ENCODE measurements at places on chromosomes 5 and 9.

DNA sequence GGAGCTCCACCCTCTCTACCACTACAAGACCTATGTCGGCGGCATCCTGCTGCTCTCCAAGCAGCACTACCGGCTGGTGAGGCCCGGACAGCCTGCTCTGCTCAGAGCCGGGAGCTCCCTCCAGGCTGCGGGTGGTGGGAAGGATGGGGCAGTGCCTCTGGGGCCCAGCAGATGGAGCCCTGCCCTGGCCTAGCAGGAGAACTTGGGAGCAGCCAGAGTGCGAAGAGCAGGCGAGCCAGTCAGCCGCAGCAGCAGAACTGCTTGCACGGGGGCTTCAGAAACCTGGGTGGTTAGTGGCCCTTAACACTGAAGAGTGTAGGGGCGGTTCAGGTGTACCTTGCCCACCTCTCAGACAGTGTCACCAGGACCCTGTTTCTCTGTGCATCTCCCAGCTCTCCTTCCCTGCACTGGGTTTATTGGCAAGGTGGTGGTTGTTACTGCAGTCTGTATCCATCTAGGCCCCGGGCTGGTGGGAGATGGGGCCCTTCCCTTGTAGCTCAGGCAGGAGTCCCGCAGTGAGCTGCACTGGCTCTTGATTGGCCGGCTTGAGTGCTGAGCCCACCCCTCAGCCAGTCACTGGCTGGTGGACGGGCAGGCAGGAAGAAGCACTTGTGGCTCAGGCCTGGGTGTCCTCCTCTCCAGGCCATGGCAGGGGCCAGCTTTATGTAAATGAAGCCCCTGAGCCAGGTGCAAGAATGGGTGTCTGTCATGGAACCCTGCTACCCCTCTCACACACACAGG is 7.7 kb downstream of the B4GALT7 start:
- DNase-seq, result peak; percentile 85

GRCh38 chr9:78032730-78033457 is 1.3 kb upstream of the GNAQ start:
- DNase-seq, result no peak

DNA sequence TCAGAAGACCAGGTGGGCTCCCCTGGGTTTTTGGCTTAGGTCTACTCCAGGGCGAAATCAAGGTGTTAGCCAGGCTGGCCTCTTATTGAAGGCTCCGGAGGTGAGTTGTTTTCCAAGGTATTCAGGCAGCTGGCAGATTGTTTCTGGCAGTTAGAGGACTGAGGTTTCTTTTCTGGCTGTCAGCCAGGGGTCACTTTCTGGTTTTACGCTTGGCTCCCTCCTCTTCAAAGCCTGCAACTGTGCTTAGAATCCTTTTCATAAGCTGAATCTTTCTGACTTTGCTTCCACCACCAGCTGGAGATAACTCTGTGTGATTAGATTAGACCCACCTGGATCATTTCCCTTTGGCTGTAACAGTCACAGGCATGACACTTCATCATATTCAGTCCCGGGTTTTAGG is 24.6 kb downstream of the RFK start:
- DNase-seq, result no peak

GRCh38 chr5:122180863-122181548 is 51.7 kb downstream of the ZNF474 start:
- DNase-seq, result no peak

DNA sequence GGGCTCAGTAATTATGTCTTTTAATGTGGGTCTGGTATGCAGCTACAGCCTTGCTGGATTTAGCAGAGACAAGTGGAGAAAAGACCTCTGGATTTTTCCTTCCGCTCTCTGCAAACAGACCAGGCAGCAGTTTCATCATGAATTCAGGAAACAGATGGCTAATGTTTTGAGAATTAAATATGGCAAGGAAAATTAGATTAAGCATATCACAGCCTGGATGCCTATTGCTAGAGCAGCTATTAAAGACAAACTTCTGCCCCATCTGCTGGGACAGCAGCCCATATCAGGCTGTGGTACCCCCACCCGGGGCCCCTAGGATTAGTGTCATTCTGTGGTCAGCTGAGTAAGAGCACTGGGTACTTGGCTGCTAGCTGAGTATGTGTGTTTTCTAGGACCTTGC is 6.2 kb downstream of the SKP2 start:
- no peak for DNase-seq
